ENCODE measurements at places on chromosomes 6 and 20.

DNA sequence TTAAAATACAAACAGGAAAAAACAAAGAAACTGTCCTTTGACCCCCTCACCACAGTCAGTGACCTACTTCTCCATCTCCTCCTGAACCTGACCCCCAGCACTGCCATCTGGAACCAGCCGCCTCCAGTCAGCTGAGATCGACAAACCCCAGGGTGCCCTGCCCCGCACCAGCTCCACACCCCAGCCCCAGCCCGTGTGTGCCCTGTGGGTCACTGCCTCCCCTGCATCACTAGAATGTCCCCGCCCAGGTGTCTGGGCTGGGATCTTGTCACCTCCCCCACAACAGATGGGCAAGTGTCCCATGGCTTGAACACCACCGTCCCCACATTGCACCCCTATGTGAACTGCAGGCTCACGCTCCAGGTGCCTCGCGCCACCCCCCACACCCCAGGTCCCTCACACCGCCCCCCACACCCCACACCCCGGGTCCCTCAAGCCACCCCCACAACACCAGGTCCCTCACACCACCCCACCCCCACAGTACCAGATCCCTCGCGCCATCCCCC, 13.3 kb downstream of the TAF4 start:
- no peak for DNase-seq

DNA sequence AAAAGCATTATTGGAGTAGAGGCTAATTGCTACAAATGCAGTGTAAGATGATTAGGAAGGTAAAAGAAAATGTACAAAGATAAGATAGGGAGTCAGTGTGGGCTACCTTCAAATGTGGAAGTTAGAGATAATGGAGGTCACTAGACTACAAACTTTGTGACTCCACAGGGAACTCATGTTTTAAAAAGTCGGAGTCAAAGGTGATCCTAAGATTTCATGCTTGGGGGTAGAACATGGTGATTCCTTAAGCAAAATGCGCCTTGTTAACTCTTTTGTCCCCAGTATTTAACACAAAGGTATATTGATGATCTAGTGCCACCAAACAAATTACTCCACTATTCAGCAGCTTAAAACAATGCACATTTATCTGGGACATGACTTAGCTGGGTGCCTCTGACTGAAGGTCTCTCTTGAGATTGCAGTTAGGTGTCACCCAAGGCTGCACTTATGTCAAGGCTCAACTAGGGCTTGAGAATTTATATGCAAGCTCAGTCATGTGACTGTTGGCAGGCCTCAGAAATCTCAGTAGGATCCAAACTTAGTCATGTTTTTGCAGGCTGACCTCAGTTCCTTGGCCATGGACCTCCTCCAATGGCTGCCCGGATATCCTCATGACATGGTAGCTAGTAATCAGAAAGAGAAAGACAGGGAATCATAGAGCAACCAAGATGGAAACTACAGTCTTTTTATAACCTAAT, 11.4 kb upstream of the SNX9 start:
- DNase-seq: no peak

DNA sequence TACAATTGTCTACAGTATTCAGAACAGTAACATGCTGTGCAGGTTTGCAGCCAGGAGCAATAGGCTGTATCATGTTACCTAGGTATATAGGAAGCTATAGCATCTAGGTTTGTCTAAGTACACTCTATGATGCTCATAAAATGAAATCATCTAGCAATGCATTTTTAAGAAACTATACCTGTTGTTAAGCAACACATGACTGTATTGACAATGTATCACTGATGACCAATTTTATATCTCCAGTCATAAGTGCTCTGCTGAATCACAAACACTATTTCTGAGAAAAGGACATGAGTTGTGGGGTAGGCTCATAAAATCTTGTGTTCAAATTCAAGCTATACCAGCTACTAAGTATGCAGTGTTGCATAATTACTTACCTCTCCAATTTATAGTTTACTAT, 501.3 kb downstream of the CD109 start:
- no peak for DNase-seq

GRCh38 chr6:313087-313486, 20.8 kb downstream of the DUSP22 start:
- DNase-seq: no peak

- DNase-seq: no peak
Observed at GRCh38 chr20:53939190-53939571, 131.2 kb downstream of the BCAS1 start.

GRCh38 chr20:38877483-38877882, 48.7 kb upstream of the FAM83D start:
- no peak for DNase-seq

- DNase-seq: no peak
Observed at GRCh38 chr20:32007787-32008616, 2.2 kb upstream of the CCM2L start.

DNA sequence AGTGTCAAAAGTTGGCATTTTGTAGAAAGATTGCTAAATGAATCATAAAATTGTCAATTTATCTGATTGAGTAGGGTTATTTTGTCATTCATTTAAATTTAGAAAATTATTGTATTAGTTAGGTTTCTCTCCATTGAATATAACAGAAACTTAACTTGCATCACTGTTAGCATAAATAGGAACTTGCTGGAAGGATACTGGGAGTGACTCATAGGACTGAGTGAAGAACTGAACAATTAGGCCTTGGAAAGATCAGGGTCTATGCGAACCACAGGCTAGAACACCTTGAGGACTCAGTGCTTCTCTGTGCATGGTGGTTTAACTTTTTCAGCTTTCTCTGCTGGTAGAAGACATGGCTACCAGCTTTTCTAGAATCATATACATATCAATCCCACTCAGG, 67.7 kb upstream of the IFNGR1 start:
- no peak for DNase-seq

DNA sequence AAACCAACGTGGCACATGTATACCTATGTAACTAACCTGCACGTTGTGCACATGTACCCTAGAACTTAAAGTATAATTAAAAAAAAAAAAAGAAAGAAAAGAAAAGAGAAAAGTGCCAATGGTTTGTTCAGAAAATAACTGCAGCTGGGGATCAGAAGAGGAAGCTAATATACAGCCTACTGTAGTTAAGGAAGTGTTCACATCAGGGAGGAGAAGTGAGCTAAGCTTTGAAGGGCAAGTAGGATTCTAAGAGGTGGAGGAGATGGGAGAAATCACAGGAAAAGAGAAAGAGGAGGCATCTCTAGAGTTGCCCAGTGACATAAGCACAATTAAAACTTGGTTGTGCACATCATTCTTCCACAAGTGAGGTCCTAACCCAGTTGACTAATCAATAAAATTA, 214.4 kb upstream of the DTNBP1 start:
- no peak for DNase-seq

DNA sequence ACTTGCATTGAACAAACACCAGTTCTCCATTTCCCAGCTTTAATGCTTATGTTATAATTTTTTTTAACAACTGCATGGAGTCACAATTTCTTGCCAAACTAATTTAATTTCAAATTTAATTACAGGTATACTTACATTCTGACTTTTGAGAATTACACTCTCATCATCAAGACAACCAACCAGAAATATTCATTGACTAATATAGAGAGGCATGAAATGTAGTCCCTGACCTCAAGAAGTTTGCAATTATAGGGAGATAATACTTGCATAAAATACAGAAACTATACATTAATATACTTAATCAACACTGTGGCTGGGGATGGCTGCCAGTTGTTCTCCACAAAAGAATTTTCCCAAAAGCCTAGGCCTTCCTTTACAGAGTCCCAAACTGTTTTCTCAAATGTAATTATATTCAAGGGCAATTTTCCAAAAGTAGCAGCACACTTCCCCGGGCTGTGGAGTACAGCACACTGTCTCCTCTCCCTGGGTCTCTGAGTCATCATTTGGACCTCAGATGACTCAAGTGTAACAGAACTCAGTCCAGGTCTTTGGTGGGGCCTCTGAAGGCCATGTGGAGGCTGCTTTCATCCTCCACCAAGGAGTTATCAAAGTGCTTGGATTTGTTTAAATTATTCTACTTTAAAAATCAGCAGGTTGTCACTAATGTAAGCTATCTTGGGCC, 114.1 kb downstream of the KIF16B start:
- DNase-seq: peak; percentile 70

- no peak for DNase-seq
Observed at GRCh38 chr6:143100429-143100828, 39.7 kb downstream of the AIG1 start.

- no peak for DNase-seq
Observed at GRCh38 chr6:35093118-35093445, 48.1 kb downstream of the TCP11 start.

DNA sequence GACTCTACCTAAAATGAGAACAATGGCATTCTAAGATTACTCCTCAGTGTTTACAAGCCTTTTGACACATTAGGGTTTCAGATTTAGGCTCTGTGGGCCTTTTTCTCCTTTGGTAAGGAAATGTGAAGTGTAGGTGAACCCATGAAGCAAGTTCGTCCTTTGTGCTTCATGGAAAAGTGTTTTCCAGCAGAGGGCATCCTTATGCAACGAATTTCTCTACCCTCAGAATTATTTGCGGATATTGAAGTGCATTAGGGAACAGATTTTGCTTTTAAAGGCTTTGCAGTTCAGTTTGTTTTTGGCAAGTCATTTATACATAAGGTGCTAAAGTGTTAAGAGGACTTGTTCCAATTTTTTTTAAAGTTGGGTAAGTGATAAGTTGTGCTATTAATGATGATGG, 55.7 kb upstream of the FERMT1 start:
- DNase-seq: no peak

DNA sequence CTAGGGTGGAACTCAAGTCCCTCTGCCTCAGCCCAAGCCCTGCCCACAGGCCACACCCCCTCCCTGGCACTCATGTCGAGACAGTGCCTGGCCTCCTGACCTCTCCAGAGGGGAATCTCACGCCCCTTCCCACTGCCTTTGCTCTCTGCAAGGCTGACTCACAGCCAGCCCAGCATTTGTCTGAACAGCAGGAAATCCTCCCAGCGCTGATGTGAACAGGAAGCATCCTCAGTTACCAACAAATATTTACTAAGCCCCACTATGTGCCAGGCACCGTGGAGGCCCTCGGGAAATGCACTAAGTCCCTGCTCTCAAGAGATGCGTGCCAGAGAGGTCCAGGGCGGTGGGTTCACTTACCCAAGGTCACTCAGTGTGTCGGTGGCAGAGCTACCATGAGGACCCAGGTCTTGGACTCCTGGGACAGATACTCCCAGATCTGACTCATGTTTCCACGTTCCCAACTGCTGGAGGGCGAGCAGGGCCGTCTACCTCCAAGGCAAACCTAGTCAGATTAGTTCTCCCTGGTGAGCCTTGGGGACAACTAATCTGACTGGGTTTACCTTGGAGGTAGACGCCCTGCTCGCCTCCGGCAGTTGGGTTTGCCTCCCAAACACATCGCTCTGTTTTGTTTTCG, 7.8 kb downstream of the ADA start:
- peak; percentile 77 for DNase-seq

Data from GM04504 (cell line).